CD4-positive, alpha-beta T cell treated with Interleukin-6 at 100 ng/mL for 8 hours (primary cell): ENCODE measurements at places on chromosomes 2 and 18.

- peak; percentile 64 for DNase-seq
Observed at GRCh38 chr2:224930124-224930523, 112.1 kb downstream of the DOCK10 start.

- DNase-seq = no peak
Observed at GRCh38 chr18:12946549-12947284, 1.1 kb upstream of the SEH1L start.

- no peak for DNase-seq
Observed at GRCh38 chr2:133393895-133394294, 174.4 kb downstream of the NCKAP5 start.

- no peak for DNase-seq
Observed at GRCh38 chr2:168343586-168343985, 96.2 kb upstream of the STK39 start.

DNA sequence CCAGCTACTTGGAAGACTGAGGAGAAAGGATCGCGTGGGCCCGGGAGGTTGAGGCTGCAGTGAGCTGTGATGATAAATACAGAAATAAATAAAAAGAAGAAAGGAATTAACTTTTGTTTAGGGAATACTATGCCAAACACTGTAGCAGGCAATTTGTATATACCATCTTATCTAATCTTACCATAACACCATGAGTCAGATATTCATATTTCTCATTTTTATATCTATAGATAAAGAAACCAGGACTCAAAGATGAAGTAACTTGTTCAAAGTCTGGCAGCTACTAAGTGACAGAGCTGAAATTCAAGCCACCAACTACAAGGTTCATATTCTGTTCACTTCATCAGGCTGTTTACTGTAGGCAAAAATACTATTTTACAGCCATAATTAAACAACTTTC, 119.2 kb upstream of the SLC39A10 start:
- no peak for DNase-seq

DNA sequence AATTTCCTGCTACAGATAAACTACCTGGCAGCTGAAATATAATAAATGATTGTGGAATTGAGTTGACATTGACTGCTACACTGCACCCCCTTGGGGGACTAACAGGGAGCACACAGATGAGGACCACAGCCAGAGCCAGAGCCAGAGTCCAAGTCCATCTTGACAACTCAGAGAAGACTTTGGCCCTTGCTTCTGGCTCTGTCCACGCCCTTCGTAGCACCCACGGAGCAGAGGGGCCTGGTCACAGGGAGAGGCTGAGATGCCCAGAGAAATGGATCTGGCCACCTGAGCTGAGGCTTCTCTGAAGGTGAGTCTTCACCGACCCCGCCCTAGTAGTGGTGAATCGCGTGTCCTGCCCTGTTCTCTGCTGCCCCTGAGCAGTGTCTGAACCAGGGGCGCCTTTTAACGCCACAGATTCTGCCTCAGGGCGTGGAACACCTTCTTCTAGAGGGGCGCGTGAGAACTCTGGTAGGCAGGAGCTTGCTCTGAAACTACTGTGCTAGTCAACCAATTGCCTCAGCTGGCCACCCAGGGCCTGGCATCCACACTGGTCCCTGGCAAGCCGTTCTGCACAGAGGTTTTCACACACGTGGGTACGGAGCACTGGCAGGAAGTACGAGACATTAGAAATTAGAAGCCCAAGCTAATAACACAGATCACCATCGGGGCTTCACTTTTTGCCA, 35.7 kb upstream of the MAT2A start:
- DNase-seq = no peak

GRCh38 chr2:197707316-197708213, 2.4 kb downstream of the MARS2 start:
- DNase-seq = peak; percentile 24

DNA sequence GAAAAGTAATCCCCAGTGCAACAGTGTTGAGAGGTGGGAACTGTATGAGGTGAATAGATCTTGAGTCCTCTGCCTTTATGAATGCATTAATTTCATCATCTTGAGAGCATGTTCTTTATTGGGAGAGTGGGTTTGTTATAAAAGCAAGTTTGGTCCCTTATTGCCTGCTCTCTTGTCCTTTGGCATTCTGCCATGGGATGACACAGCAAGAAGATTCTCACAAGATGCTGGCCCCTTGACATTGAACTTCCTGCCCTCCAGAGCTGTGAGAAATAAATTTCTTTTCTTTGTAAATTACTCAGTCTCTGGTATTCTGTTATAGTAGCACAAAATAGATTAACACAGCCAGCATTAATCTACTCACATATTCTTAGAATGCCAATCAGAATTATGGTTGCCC, 108.6 kb downstream of the EHBP1 start:
- DNase-seq = no peak

DNA sequence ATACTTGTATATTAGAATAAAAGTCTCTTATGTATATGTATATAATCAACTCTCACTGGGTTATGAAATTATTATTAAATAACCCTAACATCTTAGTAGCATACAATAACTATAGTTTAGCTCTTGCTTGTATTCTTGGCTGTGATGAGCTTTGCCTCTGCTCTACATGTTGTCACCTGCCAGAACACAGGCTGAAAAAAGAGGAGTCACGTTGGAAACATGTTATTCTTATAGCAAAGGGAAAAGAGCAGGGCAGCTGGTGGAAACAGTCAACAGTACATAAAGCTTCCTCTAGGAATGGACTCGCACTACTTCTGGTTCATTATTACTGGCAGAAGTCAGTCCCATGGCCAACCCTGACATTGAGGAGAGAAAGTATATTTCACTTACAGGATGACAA, 362.0 kb upstream of the KYNU start:
- DNase-seq = no peak

- DNase-seq = no peak
Observed at GRCh38 chr18:3086871-3087270, 73.9 kb upstream of the LPIN2 start.

GRCh38 chr2:19174176-19174575, 184.2 kb downstream of the OSR1 start:
- no peak for DNase-seq

GRCh38 chr2:237708961-237709360, 81.6 kb downstream of the LRRFIP1 start:
- no peak for DNase-seq

DNA sequence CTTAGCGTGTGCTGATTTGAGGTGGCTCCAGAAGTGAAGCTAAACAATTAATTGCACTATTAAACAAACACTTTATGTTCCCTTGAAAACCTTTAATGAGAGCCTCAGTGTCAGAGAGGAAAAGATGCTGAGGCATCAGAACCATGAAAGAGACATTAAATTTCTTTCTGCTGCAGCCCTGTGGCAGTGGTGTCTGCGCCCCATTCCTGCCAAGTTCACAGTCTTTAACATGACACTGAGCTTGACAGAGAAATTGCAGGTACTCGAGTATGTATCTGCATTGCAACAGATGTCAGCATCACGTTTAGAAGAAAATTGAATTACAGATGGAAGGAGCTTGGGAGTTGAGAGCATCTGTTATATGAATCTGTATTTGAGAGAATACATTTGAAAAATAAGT, 111.3 kb upstream of the CREB1 start:
- no peak for DNase-seq

- no peak for DNase-seq
Observed at GRCh38 chr18:30487962-30488361, 554.6 kb downstream of the DSC3 start.

DNA sequence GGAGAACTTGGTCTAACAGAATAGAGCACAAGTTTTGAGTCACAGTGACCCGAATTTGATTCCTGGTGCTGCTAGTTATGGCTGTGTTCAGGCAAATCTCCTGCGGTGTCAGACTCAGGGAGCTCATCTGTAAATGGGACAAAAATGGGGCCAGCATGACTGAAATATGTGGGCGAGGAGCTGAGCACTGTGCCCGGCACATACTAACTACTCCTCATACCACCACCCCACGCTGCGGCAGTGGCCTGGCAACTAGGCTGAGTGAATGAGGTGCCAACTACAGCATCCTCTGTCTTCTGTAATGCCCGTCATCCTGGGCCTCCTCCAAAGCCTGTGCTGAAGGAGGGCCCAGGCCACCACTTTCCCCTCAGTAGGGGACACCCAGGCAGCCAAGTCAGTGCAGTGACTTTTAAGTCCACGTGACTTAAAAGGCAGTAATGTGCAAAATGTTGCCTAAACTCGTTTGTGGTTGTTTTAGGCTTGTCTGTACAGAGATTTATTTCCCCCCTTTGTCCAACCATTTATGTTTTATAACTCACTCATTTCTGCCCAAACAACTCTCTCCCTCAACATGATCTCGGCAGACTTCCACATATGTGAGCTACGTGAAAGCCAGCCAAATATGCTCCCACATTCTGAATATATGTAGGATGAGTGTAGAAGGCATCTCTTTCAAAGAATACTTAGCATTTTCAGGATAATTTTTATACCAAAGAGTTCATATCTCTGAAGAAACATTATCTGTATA, 773.7 kb downstream of the TSN start:
- DNase-seq = no peak
